ENCODE measurements at places on chromosomes 3 and 15. TPM values are rescaled to one million over a fixed set of nuclear protein-coding genes. Genes with fewer than 3 reads are reported as not detected.

GRCh38 chr3:74048699-74049098 lies 424.0 kb upstream of the PDZRN3 start:
- DNase-seq = no peak

- DNase-seq = no peak
These were observed 39.0 kb downstream of the RGMA start for GRCh38 chr15:93049914-93050578.

DNA sequence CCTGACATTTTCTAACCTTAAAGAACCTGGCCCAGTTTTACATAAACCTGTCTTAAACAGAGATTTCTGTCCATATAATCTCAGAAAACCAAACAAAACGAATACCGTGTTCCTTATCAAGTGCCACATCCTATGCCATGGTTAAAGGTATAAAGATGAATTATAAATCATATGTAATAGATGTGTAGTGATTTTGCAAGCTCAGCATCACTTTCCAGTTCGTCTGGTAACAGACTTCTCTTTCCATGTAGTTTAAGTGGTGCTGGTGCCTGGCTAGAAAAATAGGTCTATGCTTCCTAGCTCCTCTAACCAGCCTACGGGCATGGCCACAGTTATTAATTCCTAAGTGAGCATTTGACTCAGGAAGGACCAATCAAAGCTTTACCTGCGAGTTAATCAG lies 3.4 kb upstream of the GRM7 start:
- DNase-seq = no peak

GRCh38 chr3:35679409-35680080 lies 40.2 kb downstream of the ARPP21 start:
- no peak for DNase-seq

DNA sequence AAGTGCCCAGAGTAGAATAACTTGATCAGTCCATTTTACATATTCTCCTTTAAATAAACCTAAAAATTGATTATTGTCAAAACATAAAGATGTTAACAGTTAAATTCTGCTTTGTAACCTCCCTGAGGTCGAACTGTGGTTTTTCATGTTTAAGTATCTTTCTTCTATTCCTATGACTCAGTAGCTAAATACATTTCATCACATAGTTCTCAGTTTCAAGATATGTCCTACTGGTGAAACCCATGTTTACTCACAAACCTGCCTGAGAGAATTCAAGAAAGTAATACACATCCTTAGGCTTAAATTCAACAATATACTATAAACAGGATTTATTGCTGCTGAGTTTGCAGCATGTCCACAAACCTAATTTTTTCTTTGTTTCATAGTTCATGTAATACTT lies 692.9 kb downstream of the ZPLD1 start:
- DNase-seq = no peak

GRCh38 chr3:129326138-129326537 lies 47.5 kb downstream of the HMCES start:
- no peak for DNase-seq

Gene KCNH8
- not detected for total RNA-seq

- no peak for DNase-seq
These were observed 8.2 kb upstream of the RYK start for GRCh38 chr3:134258761-134259347.

DNA sequence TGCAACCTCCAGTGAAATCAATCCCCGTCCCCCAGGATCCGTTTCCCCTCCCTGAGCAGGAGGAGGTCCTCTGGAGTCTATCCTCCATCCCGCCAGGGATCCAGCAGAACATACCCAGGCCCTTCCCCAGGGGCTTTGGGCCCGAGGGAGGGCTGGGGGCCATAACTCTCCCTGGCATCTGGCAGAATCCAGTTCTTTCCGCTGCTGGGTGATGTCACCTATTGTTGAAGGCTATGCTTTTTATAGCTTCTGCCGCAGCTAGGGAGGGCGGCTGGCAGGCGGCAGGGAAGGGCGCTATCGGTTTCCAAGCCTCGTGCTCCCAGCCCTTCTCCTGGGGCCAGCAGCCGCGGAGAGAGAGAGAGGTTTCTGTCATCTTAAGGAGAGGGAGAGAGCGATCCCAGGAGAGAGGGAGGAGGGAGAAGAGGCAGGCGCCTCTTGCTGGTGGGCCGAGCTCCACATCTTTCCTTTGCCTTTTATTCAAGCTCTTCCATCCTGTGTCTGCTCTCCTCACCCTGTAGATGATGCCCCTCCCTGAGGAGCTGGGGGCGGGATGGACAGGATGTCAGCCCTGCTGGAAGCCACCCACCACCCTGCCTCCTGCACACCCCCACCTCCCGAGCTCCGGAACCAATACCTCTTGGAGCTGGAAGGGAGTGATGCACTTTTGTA lies 120.1 kb downstream of the ANP32A start:
- no peak for DNase-seq

- DNase-seq = no peak
These were observed 191.3 kb upstream of the ZNF385D start for GRCh38 chr3:21942328-21942727.

DNA sequence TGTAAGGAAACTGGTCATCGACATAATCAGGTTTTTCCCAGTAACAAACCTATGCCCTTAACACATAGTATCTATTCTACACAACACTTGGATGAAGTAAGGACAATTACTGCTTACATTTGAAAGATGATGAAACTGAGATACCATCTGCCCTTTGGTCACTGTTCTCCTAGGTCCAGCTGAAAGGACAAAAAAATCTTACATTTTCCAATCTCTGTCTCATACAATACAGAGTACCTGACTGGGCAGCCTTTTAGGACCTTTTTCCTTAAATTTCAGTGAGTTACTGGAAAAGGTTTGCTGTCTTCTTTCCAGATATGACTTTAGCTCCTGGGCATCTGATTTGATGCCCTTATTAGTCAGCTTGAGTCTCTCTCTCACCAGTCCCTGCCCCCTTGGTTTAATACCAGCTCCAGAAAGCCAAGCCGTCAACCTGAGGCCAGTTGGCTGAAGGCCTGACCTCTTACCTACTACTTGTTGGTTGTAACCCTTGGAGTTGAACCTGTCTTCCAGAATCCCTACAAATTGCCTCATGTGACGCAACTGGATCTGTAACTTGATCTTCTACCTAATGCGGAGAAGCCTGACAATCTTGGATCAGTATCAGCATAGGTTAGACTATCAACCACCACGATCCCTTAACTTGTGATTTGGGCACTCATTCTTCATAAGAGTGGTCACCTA lies 355.3 kb upstream of the ZNF385D start:
- no peak for DNase-seq

DNA sequence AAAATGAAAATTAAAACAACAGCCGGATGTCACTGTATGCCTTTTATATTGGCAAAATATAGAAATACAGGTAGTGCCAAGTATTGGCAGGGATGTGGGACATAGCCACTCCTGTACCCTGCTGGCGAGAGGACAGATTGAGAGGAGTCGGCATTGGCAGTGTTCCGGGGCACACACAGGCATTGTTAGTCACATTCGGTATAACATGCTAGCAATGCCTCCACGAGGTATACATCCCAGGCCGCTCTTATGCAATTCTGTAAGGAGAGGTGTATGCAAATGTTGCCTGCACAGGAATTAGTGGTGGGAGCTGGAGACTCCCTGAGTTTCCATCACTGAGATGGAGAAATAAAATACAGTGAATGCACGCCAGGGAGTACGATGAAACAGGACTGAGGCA lies 99.4 kb upstream of the DLG1 start:
- no peak for DNase-seq

- DNase-seq = no peak
These were observed 43.0 kb downstream of the GASK1A start for GRCh38 chr3:43022121-43022520.

Gene ARPIN
- not detected for total RNA-seq

Gene CP
- total RNA-seq = not detected
